Right lung (tissue), 10 donors: ENCODE measurements at places on chromosomes 2 and 18. TPM values are rescaled to one million over a fixed set of nuclear protein-coding genes. Genes with fewer than 3 reads are reported as not detected.

- no peak for DNase-seq
Observed at GRCh38 chr2:30714811-30715709, 92.2 kb downstream of the CAPN13 start.

GRCh38 chr2:127145280-127145895, 38.4 kb upstream of the BIN1 start:
- DNase-seq: no peak

DNA sequence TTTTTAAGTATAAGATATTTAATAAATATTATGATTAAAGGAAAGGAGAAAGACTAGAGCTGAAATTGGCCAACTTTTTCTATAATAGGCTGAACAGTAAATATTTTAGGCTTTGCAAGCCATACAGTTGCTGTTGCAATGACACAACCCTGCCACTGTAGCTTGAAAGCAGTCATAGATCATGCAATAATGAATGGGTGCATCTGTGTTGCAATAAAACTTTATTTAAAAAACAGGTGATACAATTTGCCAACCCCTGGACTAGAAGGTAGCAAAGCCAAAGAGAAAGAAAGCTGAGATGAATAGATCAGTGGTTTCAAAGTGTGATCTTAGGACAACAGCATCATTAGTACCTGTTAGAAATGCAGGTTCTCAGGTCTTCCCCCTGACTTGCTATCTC, 219.1 kb downstream of the SETBP1 start:
- DNase-seq: no peak

- no peak for DNase-seq
Observed at GRCh38 chr2:44166096-44166495, 2.6 kb upstream of the PPM1B start.

DNA sequence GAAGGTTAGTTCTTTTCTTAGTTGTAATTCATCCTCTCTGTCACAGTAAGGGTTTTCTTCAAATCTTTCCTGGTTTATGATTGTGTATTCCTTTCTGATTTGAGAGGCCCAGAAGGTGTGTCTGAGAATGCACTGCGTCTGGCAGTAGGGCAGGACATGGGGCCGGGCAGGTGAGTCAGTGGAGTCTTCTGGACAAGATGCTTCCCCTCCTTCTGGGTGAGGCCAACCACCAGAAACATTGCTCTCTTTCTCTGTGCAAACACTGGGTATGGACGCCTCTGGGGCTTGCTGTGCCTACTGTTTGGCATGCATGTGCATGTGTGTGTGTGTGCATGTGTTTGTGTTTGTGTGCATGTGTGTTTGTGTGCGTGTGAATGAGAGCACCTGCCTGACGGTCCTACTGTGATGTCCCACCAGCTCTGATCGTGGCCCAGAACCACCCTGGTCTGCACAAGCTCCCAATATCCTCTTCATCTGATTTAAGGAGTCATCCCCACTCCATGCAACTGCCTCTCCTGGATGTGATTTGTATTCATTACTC, 93.2 kb upstream of the DLX2 start:
- DNase-seq: no peak

NT5C1B gene
- polyA plus RNA-seq: 0.73 TPM

DSG1 gene
- not detected for polyA plus RNA-seq

IGFBP2 gene
- 121 TPM for polyA plus RNA-seq
